SW480 (cell line): ENCODE measurements at places on chromosomes 6 and 20.

- DNase-seq = no peak
Measured at GRCh38 chr20:44720997-44721784, 6.0 kb downstream of the CCN5 start.

- DNase-seq = no peak
Measured at GRCh38 chr6:158853880-158854213, 34.7 kb upstream of the EZR start.

DNA sequence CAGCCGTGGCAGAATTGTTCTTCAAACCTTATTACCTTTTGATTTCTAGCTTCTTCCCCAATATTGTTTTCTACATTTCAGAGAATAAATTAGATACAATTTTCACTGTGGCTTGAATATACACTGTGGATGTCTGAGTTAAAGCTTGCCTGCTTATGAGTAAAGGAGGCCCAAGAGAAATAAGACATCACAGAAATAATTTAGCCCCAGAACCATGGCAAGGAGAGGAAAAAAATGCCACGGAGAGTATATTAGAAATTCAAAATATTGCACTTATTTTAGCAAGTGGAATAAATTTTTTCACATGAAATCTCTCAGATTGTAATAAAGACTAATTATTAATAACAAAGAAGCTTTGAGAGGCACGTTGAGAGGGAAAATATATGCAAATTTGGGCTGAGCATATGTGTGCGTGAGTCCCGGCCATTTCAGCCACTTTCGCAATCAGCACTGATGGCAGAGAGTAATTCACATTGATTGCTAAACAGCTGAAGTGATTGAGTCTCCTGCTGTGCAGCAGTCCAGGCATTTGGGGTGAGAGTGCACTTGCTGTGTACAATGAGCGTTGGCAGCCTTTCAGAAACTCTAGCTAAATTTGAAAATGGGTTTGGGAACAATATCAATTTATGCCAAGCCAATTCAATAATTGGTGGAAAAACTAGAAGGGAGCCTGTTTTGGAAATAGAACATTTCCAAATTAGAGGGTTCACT lies 596.0 kb downstream of the EPM2A start:
- DNase-seq = no peak

GRCh38 chr6:23413327-23414050 lies 712.5 kb upstream of the NRSN1 start:
- no peak for DNase-seq

DNA sequence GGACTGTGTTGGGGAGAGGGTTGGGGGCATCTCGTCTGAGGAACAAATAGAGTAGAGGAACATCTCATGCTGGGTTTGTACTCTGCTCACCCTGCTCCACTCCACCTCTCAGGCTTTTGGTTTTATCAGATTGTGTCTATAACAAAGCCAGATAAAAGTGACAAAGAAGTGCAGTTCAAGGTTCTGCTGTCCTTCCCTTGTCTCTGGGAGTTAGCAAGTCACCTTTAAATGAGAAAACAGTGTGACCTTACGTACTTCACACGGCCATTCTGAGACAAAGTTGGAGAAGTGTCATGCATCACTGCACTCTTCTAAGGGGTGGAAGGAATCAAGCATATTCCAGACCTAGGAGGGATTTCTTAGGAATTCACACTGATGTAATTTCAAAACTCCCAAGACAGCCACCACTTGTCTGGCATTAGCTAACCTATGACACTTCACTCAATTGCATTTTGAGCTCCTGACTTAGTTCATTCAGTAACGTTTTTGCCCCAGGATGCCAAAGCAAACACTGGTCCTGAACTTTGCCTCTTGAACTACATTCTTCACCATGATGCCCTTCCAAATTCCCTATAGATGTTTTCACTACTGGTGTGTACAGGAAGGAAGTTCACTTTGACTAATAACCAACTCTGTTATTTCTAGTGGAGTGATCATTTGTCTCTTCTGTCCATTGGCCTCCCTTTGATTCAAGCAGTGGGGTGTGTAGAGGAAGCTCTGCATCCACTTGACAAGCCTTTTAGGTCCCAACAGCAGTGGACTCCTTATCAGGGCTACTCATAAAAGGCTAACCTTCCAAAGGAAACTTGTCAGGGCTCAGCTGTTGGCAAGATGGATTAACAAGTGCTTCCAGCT lies 647.6 kb upstream of the FLRT3 start:
- peak; percentile 7 for DNase-seq

- DNase-seq = no peak
Measured at GRCh38 chr6:150322466-150322871, 46.3 kb upstream of the IYD start.

DNA sequence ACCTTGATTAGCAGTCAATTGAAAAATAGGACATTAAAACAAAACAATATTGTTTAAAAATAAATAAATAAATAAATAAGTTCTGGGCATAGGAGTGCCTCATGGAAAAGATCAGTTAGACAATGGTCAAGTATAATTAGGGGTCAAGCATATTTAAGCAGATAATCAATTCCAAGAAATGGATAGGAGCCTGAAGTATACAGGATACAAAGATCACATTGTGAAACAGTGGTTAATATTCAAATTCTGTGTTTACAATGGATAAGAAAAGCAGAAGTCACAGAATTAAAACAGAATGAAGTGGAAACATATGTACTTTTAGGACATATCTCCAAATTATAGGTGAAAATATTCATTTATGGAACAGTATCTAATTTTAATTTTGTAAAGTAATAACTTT lies 1028.6 kb upstream of the CITED2 start:
- no peak for DNase-seq

GRCh38 chr20:3698591-3699001 lies 13.8 kb downstream of the SIGLEC1 start:
- DNase-seq = no peak

GRCh38 chr20:24134284-24134683 lies 145.7 kb upstream of the GGTLC1 start:
- DNase-seq = no peak

DNA sequence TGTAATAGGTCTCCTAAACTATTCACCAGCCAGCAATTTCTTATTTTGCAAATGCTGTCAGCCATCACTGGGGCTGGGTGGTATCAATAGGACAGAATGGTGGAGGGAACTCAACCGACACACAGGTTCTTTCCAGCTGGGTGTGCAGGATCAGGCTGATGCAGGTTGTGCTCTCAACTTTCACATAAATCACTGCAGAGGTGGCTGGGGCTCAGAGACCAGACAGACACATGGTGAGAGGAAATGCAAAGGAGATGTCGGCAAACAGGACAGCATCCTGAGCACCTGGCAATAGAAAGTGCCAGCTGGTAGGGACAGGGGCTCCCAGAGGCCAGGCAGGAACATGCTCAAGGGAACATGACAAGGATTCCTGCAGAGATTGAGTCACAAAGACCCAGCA lies 254.9 kb downstream of the SOD2 start:
- DNase-seq = no peak

DNA sequence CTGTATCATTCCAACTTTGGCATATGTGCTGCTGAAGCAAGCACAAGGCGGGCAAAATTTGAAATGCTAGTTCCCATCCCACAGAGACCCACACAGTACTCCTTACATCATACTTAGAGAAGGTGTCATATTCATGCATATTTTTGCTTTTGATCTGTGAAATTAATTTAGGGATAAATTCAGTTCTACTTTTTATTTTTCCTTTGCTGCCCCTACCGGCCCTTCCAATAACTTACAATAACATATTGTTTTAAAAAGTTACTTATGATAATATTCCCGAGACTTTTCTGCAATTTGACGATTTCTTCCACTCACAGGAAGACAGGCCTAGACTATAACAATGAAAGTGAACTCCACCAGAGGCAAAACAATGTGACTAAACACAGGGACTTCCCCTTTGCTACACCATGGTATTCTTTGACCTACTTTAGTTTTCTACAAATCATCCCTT lies 35.0 kb downstream of the SESN1 start:
- no peak for DNase-seq

GRCh38 chr20:3106658-3107463 lies 22.3 kb upstream of the AVP start:
- no peak for DNase-seq

- DNase-seq = no peak
Measured at GRCh38 chr6:43383021-43383667, 13.7 kb upstream of the ZNF318 start.

DNA sequence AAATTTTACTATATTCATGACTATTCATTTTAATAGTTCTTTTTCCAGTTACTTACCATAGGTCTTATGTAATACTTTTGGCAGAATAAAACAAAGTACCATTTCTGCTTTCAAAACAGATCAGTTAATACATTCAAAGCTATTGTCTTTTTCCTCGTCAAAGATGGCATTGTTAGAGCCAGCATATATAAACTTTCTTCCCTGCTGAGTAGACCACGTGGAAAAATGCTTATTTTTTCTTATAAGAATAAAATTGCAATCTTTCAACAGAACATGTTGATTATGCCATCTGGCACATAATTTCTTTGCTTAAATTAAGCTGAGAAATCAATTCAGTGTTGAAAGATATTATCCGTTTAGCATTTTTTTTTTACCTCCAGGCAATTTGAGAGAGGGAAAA lies 34.9 kb upstream of the EXOC2 start:
- no peak for DNase-seq

DNA sequence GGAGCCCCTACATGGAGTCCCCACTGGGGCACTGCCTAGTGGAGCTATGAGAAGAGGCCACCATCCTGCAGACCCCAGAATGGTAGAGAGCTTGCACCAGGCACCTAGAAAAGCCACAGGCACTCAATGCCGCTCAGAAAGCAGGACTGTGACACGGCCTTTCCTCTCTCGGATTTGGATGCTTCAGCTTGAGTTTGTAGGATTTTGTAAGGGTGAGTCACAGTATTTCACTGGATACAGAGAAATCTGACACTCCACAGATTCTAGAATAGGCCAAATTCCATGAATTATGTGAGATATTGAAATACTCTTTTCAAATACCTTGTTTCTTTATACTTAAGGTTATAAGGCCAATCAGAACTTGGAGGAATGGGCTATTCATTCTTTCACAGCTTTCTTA lies 424.5 kb downstream of the HTR1B start:
- no peak for DNase-seq

GRCh38 chr6:35158520-35158919 lies 17.4 kb upstream of the TCP11 start:
- DNase-seq = no peak

- no peak for DNase-seq
Measured at GRCh38 chr20:6766433-6766832, 1.1 kb upstream of the BMP2 start.

GRCh38 chr6:36863670-36864540 lies 10.7 kb downstream of the PPIL1 start:
- no peak for DNase-seq

DNA sequence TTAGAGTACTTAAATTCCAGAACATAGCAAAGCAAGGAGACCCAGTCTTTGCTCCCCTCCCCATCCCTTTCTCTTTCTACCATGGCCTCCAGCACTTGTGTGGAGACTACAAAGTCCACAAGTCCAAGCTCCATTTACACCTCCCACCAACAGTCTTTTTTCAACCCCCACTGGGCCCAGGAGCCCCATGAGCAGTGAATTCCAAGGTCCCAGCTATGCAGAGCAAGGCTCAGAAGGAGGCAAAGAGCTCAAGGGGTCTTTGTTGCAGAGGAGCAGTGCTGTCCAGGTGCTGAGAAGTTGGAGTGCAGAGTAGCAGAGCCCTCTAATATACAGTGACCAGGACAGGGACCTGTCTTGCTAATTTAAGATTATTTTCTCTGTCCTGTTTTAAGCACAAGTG lies 9.0 kb downstream of the PAK5 start:
- no peak for DNase-seq

- no peak for DNase-seq
Measured at GRCh38 chr6:35091346-35092083, 49.6 kb downstream of the TCP11 start.

GRCh38 chr6:145370559-145370958 lies 364.8 kb downstream of the EPM2A start:
- DNase-seq = no peak

DNA sequence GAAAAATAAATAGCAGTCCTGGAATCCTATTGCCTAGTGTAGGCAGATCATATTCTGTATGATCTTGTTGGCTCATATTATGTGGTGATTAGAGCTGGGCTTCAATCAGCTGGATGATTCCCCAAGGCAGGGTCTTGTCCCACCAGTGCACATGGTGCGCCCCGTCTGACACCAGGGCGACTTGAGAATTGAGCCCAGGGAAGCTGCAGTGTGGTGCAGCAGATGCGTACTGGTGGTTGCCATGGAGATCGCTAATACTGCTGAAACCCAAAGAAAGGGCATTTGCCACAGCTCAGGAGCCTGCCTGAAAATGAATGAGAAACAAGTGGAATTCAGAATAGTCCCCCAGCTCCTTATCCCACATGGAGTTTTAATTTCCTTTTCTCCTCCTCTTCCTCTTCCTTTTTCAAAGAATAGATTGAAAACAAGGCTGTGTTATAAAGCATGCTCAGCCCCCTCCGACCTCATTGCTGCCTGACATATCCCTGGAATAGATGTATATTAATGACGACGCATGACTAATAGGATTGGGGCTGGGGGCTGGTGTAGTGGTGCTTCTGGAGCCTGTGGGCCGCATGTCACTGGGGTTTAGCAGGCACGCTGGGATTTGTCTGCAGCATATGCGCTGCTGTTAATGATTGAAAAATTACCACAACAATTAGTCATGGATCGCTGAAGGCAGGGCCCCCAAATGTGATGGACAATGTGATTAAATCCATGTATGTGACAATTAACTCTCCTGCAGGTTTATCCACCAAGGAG lies 210.5 kb downstream of the FARS2 start:
- DNase-seq = no peak

DNA sequence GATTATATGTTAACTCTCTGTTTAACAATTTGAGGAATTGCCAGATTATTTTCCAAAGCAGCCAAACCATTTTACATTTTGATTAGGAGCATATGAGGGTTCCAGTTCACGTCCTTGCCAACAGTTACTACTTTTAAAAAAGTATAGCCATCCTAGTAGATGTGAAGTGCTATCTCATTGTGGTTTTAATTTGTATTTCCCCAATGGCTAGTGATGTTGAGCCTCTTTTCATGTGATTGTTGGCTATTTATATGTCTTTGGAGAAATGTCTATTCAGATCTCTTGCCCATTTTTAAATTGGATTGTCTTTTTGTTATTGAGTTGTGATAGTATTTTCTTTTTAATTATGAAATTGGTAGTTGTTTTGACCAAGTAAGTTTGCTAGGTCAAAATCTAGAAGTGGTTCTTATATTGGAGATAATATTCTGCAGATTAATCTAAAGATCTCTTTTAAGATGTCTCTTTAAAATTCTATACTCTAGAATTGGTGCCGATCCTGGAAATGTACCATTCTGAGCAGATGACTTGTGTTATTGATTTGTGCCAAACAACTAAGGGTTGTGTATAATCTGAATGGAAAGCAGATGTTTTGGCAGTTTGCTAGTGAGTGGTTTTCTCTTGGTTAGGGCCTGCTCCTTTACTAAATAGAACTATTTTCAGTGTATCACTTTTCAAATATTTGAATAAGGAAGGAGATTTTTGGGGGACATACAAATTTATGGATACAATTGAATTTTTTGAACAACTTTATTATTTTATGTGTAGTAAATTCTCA lies 99.5 kb downstream of the CDKAL1 start:
- DNase-seq = no peak
